ENCODE measurements at places on chromosomes 6 and 20.

DNA sequence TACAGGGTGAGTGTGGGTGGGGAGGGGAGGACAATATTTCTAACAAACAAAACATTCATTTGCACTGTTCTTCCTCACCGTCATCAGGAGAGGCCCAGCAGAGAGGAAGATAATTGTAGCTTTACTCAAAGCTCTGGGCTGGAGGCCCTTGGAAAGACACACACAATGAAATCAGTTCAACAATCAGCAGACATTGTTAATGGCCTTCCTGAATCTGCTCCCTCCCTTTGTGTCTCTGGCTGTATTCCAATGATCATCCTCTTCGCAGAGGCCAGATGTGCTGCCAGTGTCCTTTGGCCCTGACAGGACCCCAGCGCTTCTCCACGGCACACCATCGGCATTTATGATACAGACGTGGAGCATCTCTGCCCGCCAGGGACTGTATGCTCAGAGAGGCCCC, 44.6 kb upstream of the LRFN2 start:
- DNase-seq, result no peak

DNA sequence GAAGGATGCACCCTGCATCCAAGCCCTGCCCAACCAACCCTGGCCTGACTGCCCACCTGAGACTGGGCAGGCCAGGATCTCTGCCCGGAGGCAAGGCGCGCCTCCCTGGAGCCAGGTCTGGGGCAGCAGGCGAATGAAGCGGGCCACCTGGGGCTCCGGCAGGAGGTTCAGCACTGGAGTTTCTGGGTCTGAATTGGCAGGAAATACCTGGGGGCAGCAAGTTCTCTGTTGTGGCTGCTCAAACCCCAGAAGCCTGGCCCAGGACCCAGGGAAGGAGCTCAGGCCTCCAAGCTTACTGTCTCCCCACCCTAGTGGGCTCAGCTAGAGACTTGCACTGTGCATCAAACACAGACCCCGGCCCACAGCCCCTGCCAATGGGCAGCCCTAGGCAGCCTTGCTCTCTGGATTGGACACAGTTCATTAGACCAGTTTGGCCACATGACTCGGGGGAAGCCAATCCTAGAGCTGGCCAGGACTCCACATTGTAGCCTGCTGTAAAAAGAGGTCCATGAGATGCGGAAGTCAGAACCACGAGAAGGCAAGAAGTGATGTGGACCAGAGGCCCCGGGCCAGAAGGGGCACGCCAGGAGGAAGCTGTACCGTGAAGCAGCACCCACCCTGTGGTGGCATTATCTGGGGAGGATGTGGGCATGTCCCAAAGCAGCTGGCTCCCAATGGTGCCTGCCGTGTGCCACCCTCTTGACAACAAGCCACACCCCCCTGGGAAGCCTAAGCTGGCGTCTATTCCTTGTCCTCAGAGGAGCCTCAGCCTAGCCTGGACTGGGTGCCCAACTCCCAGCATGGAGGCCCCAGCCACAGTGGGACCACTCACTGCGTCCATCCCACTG, 3.1 kb downstream of the CPXM1 start:
- DNase-seq, result no peak

- no peak for DNase-seq
Measured at GRCh38 chr6:107064579-107065065, 36.6 kb downstream of the MTRES1 start.

DNA sequence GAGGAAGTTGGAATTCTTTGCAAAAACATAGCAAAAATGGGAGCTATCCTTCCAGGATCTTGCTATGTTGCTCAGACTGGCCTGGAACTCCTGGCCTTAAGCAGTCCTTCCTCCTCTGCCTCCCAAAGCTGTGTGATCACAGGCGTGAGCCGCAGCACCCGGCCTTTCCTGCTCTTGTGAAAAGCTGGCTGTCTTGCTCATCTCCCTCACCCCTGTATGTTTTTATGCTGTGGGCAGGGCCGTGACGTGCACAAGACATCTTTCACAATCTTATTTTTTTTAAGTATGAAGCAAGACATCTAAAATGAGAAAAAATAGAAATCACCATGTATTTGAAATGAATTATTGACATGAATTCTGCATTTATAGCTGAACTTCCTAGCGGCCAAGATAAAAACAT, 110.4 kb downstream of the SAMD5 start:
- no peak for DNase-seq

DNA sequence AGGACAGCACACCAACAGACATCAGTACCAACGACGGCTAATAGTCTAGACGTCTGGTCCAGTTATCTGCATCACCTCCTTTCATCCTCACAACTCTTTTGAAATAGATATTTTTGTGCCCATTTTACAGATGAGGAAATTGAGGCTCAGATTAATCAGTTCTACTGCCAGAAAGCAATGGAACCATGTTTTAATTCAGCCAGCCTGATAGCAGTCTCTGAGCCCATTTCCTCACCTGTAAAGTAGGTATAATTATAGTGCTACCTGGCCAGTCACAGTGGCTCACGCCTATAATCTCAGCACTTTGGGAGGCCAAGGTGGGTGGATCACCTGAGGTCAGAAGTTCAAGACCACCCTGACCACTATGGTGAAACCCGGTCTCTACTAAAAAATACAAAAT, 9.8 kb upstream of the BMP7 start:
- DNase-seq, result no peak

- DNase-seq, result no peak
Measured at GRCh38 chr6:12291839-12292604, 1.9 kb downstream of the EDN1 start.

GRCh38 chr6:18390476-18390875, 3.3 kb downstream of the RNF144B start:
- DNase-seq, result no peak

- no peak for DNase-seq
Measured at GRCh38 chr6:107235511-107235910, 120.2 kb upstream of the BEND3 start.

GRCh38 chr6:118535176-118535844, 12.8 kb upstream of the PLN start:
- DNase-seq, result no peak

DNA sequence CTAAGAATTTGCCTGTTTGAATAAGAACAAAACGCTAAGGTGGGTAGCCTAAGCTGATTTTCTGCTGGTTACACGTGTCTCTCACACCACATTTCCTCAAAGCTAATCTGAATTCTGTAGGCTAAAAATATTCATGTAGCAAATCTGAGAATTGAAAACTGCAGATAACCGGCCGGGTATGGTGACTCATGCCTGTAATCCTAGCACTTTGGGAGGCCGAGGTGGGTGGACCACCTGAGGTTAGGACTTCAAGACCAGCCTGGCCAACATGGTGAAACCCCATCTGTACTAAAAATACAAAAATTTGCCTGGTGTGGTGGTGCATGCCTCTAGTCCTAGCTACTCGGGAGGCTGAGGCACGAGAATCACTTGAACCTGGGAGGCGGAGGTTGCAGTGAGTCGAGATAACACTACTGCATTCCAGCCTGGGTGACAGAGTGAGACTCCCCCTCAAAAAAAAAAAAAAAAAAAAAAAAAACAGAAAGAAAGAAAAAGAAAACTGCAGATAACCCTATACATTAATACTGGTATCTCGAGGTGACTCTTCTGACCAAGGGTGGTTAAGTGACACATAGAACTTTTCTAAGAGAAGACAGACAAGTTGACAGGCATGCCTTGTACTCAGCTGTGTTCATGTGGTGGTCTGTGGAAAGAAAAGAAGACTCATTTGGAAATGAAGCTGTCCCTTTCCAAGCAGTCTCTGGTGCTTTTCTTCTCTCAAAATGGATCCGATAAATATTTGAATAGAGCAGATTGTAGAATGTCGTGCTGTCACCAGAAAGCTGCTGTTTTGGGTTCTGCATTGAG, 24.7 kb upstream of the ASXL1 start:
- DNase-seq, result no peak

GRCh38 chr20:1124421-1124820, 6.0 kb downstream of the PSMF1 start:
- no peak for DNase-seq

DNA sequence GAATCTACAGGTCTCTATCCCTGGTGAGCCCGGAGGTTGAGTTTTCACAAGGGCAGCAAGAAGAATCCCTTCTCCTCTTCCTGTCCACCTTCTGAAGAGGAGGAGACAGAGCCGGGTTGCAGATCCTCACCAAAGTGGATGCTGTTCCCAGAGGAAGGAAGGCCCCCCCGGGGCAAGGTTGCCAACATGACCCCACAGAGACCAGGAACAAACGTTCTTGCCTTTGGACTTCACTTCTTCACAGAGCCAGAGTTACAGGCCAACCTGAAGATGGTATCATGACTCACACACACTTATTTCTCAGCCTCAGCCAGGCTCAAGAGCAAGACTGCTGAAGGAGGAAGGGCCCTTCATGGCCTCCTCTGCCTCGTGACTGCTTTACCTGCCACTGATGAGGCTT, 384.3 kb downstream of the CD83 start:
- DNase-seq, result no peak

DNA sequence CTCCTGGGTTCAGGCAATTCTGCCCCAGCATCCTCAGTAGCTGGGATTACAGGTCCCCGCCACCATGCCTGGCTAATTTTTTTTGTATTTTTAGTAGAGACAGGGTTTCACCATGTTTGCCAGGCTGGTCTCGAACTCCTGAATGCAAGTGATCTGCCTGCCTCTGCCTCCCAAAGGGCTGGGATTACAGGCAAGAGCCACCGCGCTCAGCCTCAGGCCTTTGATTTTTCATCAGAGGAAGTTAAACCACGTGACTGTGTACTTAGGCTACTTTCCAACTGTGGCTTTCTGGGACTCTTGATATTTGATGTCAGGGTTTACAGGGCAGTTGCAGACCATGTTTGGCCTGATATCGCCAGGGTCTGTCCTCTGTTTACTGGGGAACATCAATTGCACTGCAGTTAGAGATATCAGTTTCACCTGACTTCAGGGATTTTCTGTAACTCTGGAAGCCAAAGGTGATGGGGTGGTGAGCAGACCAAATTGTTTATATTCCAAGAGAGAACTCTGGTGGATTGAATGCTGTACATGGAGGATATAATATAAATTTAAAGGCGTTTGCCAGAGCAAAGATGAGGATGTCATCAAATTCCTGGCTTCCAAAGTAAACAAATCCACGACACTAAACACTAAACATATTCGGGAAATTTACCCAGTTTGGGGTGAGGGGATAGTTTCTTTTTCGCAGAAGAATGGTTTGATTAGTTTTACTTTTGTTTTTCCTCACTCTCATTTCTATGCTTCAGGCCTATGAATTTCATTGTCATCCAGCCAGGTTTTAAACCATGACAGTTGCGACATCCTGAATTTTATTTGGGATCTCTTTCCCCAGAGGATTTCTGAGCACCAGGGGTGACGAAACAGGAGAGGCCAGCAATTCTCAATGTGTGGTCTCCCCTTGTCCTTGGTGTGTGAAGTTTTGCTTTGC, 4.2 kb downstream of the PSMF1 start:
- no peak for DNase-seq
